Renal cortical epithelial cell (primary cell): ENCODE measurements at places on chromosomes 16 and 17.
A peak's percentile ranks its signal among the peaks of the same experiment; 100 is the strongest.

DNA sequence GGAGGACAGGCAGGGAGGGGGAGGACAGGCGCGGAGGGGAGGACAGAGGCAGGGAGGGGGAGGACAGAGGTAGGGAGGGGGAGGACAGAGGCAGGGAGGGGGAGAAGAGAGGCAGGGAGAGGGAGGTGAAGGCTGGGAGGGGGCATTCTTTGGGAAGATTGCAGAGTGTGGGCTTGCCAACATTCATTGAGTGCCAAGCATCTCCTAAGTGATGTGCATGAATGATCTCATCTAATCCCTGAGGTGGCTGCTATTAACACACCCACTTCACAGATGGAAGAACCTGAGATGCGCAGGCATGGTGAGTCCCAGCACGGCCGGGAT, 58.3 kb downstream of the NT5M start:
- no peak for DNase-seq

DNA sequence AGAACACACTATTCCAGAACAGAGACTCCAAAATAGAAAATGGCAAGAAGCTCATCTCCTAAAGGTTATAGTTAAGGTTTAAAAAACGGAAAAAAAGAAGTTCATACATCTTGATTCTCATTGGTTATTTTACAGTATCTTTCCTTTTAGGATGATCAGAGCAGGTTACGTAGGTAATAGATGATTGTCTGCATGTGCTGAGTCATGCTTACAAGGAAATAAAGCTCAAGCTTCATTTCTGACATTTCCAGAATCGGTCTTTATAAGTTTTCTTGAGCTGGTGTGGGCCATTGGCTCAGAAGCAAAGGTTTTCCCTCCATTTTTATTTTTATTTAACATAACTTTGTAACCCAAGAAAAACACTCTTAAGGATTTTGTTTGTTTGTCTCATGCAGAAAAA, 1030.3 kb upstream of the CDH8 start:
- DNase-seq, result no peak

DNA sequence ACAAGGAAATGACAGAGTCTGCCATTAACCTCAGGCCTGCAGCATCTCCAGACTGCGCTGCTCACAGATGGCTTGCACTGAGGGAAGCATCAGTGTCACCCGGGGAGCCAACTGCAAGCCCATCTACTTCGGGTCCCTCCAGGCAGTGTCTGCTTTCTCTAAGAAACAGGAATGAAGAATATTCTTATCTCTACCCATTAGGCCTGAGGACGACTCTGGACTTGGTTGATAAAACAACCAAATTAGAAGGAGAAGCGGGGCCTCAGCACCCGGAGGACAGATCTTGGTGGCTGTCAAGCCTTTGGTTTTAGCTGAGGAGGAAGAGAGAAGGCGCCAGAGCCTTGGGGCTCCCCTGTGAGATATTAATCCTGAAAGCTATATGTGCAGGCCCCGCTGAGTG, 19.5 kb upstream of the MGAT5B start:
- no peak for DNase-seq

GRCh38 chr16:11205754-11206581, 50.0 kb downstream of the SOCS1 start:
- peak; percentile 17 for DNase-seq

DNA sequence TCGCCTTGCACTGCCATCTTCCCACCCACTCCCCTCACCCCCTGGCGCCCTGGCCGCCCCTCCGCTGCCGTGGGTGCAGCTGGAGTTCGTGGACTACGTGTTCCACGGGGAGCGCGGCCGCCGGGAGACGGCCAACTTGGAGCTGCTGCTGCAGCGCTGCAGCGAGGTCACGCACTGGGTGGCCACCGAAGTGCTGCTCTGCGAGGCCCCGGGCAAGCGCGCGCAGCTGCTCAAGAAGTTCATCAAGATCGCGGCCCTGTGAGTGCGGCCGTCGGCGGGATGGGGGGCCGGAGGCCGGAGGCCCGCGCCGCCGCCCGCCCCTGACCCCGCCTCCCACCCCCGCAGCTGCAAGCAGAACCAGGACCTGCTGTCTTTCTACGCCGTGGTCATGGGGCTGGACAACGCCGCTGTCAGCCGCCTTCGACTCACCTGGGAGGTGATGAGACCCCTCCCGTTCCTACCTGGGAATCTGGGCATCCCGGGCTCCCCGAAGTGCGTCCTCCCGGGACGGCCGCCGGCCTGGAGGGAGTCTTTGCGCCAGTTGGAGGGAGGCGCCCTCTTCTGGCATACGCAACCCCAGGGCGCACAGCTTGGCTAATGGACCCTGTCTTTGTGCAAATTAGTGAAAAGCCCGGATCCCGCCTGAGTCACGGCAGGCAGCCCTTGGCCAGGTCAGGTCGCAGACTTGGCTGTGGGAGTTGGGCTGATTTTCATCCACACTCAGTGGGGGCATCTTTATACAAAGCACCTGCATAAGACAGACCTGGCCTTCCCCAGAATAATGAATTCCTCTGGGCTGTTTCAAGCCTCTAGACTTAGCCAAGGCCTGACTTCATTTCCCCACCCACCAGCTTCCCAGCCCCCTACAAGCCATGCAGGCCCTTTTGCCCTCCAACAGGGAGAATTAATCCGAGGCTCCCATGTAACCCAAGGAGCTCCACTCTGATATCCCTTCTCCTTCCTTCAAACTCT, 14.3 kb downstream of the RAPGEFL1 start:
- peak; percentile 73 for DNase-seq

DNA sequence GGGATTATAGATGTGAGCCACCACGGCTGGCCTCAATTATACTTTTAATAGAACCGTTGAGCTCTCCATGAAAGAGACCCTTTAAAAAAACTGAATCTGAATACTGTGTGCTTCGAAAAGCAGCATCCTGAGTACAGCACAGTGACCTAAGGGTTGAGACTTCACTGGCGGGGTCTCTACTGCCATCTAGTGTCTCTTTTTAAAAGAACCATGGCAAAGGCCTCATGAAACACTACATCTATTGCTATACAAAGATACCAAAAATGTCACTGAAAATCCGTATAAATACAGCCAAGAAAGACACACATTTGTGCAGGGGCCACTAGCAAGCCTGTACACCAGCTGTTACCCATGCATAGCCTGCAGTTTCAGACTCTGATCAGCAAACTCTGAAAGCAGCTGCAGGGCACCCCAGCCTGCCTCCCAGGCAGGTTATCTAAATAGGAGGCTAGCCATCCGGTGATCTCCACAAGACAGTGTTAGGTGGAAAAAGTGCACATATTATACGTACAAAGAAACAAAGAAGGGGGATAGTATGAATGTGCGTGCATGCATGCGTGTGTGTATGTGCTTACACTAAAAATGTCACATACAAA, 35.3 kb downstream of the NPLOC4 start:
- DNase-seq, result peak; percentile 66

DNA sequence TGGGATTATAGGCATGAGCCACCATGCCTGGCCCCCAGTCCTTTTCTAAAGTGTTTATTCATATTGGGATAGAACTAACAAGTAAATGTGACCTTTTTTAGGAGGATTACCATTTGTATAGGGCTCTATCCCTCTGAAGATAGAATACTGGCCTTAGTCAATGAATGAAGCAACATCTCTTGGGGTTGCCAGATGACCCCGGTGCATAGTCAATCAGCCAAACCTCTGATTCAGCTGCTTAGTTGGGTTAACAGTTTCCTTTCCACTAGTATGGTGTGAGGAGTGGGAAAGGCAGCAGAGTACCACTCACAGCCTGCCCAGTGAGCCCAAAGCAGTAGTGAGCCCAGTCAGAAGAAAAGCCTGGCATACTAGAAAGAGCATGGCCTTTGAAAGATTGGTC, 94.6 kb upstream of the TBX2 start:
- DNase-seq, result no peak

- peak; percentile 36 for DNase-seq
Observed at GRCh38 chr16:30934827-30935557, 11.6 kb downstream of the FBXL19 start.

DNA sequence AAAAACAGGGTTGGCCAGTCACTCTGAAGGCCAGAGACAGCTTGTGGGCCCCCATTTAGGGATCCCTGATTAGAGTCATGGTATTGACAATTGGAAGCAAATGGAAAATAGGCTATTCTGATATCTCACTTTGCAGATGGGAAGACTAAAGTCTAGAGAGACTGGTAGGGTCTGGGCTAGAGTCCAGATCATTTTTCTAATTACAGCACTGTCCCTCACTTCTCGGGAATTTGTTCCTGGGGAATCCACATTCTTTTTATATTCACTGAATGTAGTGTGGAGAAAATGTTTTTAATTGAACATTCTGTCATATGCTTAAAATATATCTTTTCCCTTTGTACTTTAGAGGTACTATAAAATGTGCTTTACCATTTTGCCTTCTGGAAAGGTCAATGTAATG, 1.1 kb downstream of the KATNIP start:
- no peak for DNase-seq

- DNase-seq, result no peak
Observed at GRCh38 chr16:76278086-76278485, 885 bp downstream of the CNTNAP4 start.

DNA sequence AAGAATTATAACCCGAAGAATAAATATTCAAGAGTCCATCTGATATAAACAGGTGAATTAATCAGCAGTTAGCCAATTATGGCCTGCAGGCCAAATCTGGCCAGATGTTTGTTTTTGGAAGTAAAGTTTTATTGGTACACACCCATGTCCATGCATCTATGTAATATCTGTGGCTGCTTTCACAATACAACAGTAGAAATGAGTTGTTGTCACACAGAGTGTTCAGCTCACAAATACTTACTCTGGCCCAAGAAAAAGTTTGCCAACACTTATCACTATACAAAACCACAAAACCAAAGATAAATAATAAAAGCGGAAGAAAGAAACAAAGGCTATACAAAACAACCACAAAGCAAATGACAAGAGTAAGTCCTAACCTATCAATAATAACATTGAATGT, 109.4 kb downstream of the CDYL2 start:
- no peak for DNase-seq

GRCh38 chr17:32542186-32542585, 55.4 kb downstream of the CDK5R1 start:
- DNase-seq, result no peak

DNA sequence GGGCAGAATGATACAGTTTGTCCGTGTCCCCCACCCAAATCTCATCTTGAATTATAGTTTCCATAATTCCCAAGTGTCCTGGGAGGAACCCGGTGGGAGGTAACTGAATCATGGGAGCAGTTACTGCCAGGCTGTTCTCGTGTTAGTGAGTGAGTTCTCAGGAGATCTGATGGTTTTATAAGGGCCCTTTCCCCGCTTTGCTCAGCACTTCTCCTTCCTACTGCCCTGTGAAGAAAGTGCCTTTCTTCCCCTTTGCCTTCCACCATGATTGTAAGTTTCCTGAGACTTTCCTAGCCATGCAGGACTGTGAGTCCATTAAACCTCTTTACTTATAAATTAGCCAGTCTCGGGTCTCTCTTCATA, 28.9 kb upstream of the SEC14L1 start:
- no peak for DNase-seq

- peak; percentile 4 for DNase-seq
Observed at GRCh38 chr17:6936370-6937028, 59.4 kb upstream of the ALOX12 start.

DNA sequence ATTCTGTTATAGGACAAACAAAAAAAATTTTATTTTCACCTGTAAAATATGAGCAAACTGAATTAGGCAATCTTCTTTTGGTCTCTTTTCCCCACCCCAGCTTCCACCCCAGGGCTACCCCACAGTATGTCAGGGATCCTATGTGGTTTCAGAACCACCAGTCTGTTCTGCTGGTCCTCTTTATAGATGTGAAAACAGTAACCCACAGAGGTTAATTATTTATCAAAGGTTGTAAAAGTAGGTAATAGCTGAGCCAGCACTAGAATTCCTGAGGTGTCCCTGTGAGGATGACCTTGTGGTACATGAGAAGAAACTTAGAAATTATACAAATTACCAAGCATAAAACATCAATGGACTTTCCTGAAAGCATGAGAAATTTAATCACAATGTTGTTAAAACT, 428.7 kb downstream of the CNTNAP4 start:
- peak; percentile 88 for DNase-seq

DNA sequence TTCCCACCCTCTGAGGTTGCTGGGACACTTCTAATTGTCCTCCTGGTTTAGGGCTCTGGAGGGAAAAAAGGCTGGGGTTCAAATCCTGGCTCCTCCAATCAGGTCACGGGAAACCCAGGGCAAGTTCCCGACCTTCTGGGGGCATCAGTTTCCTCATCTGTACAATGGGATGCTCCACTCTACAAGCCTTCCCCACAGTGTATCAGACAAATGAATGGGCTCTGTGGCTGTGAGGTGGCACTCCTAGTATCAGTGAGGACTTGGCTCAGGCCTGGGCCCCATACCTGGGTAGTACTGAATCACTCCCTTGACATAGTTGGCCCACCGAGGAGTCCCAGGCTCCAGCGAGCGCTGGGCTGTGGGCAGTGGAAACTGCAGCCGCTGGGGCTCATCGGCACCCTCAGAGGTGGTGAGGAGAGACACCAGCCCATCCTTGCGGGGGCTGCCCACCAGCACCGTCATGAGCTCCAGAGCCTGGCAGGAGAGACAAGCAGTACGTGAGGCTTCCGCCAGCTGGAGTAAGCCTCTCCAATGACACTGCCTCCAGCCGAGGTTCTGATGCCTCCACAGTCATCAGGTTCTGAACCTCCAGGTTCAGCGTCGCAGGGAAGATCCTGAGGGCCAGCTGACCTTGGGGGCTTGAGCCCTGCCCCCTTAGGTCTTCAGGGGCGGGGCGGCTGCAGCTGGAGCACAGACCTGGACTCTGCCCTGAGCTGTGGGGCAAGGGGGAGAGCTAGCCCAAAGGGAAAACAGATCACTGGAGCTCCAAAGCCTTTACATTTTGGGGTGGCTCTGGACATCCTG, 1.2 kb downstream of the GALK1 start:
- no peak for DNase-seq

GRCh38 chr16:59144841-59145240, 410.7 kb upstream of the GOT2 start:
- DNase-seq, result no peak

DNA sequence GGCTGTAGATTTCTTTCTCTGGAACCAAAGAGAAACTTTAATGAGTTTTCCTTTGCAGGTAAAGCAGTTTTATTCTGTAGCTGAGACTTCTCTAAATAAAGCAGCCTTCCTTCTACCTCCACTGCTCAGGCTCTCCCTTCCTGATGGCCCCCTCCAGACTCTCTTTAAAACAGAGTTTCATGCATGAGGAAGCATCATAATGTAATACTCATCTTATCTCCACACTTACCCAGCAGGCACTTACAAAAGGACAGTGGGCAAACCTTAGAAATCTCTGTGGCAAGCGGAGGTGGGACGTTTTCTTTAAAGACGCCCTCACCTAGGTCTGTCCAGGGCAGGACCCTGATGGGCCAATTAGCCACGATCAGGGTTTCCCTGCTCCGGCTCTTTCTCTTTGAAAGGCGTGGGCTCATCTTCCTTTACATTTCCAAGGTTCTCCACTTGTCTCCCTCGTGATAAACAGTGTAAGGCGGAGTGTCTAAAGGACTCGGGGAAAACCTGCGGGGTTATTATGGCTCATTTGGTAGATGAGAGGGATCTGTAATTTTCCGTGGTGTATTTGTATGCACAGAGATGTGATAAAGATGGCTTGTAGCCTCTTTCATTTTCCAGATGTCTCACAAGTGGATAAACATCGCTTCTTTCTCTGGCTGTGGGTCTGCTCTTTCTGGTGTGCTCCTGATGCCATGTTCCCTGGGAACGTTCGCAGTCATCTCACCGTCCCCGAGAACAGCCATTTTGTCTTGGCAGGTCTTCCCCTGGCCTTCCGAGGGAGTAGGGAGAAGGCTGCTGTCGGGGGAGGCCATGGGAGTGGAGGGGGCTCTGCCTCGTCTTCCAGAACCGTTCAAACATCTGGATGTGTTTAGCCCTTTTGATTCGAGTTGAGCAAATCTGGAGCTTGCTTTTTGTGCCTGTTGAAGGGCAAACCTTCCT, 239.0 kb downstream of the CCDC182 start:
- no peak for DNase-seq

- peak; percentile 87 for DNase-seq
Observed at GRCh38 chr16:72848759-72849664, 198.9 kb downstream of the ZFHX3 start.
